ENCODE measurements at places on chromosomes 12 and 14.

DNA sequence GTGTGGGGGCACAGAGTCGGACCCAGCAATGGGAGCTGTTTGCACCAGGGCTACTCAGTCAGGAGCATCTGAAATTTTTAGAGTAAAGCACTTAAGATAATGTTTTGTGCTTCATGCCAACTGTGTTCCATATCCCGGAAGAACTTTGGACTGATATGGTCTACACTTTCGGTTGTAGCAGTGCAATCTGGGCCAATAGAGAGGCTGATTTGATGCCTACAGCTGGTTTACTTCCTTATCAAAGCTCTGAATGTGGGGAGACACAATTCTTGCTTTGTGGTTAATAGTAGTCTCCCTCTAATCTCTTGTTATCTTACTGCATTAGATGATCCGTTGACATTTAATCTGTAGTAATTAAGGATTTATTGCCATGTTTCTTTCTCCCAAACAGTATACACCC lies 7.8 kb upstream of the VDR start:
- DNase-seq = no peak

- DNase-seq = no peak
Measured at GRCh38 chr12:69684466-69684865, 14.6 kb downstream of the BEST3 start.

DNA sequence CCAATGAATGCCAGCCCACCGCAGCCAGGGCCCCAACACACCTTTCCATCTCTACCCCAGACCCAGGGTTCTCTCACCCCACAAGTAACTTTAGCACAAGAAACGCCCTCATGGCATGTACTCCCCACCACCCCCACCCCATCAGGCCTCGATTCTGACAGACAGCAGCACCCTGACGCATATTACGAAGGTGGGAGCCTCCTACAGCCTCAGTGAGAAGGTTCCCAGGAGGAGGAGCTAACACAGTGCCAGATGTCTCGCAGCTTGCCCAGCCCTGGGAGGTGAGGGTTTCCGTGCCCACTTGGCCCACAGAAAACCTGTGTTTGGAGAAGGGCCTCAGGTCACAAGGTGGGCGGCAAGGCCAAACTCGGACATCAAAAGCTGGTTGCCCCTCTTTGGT lies 32.4 kb downstream of the CCDC88C start:
- no peak for DNase-seq

- no peak for DNase-seq
Measured at GRCh38 chr12:53868511-53868986, 70.1 kb upstream of the HOXC13 start.

- no peak for DNase-seq
Measured at GRCh38 chr14:90332271-90332584, 487 bp upstream of the NRDE2 start.

DNA sequence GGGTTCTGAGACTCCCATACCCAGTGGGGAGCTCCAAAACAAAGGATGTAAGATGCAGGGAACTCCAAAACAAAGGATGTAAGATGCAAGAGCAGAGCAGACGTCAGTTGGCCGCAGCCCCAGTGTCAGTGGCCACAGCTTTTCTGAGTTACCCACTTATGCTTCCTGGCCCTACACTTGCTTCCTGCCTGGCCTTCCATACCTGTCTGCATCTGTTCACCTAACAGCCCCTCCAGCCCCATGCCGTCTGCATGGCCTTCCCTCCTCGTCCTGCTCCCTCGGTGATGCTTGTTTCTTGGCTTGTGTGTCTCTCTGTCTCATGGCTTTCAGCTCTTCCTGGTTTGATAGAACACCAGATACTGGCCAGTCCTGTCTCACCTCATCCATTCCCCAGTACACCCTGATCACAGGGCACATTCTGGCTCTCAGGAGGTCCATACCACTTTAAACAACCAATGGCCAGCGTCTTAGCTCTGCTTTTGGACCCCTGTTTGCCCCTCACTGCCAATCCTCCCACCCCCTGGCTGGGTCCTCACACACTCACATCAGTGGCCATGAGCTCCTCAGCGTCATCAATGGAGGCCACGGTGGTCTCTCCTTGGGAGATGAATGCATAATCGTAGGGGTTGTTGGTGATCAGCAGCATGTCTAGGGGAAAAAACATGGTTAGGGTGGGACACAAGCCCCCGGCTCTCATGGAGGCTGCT lies 5.3 kb downstream of the MYH7 start:
- DNase-seq = no peak

DNA sequence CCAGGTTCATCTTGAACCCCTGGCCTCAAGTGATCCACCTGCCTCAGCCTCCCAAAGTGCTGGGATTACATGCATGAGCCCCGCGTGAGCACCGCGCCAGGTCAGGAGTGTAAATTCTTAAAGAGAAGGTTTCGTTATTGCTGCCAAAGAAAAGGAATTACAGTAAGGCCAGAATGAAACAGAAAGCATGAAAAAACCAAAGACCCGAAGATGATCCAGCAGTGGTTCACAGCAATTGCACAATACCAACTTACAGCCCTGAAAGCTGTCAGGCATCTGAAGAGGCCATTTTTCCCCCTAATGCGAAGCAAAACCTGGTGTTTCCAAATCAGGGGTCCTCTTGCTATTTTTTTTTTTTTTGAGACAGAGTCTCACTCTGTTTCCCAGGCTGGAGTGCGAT lies 10.3 kb downstream of the RBM23 start:
- DNase-seq = no peak

GRCh38 chr12:89349814-89350213 lies 2.5 kb downstream of the DUSP6 start:
- DNase-seq = no peak

DNA sequence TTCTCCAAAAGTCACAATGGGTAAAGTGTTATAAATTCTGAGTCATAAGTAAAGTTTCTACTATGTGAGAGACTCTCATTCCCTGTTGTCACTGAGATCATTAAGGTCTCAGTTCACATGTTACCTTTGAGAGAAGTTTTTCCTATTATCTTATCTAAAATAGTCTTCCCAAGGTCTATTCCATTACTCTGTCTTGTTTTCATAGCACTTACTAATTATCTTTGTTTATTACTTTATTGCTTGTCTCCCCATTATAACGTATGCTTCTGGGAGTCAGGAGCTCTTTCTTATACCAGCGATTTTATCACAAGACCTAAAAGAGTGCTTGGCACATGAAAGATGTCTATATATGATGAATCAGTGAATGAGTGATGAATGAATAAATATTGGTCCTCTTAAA lies 1001.9 kb downstream of the DIO2 start:
- DNase-seq = no peak

- peak; percentile 66 for DNase-seq
Measured at GRCh38 chr12:104671409-104672095, 214.8 kb downstream of the CHST11 start.

DNA sequence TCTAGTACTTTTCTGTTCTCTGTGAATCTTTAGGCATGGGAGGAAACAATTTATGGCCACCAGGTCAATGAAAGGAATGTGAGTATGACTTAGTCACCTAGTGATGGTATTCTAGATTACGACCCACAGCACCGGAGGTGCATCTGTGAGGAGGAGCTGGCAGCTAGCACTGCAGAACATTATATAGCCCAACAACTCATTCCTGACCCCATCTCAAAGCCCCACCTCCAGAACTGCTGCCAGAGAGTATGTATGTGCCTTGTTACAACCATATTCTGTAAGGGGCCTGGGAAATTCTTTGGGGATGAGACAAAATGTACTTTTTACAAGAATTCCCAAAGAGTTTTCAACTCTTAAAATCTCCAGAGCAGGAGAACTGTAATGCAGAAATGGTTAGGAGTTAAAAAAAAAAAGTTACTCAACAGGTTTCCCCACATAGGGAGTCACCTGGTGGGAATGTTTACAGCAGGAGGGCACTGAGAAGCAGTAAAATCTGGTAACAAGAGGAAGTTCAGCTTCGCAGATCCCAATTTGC lies 34.9 kb upstream of the CERS5 start:
- DNase-seq = no peak

DNA sequence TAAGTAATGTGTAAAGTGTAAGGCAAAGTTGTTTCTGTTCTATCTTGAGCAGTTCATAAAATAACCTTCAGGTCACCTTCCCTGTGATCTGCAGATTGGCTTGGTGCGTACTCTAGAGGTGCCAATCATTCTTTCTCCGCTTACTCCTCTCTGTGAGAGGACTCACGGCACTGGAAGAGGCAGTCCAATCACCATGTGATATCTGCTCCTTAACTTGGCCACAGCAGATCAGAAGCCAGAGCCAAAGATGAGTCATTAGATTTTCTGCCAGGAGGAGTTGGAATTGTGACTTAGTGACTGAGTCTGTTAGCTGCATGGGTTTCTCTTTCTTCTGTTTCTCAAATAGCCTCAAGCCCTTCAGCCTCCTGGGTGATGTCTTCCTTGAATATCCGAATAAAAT lies 165.5 kb downstream of the SLC41A2 start:
- DNase-seq = no peak

- no peak for DNase-seq
Measured at GRCh38 chr14:92635031-92635430, 113.4 kb downstream of the LGMN start.

GRCh38 chr14:85273099-85273677 lies 256.8 kb upstream of the FLRT2 start:
- DNase-seq = no peak

GRCh38 chr12:107967170-107967569 lies 161.9 kb upstream of the WSCD2 start:
- DNase-seq = no peak

DNA sequence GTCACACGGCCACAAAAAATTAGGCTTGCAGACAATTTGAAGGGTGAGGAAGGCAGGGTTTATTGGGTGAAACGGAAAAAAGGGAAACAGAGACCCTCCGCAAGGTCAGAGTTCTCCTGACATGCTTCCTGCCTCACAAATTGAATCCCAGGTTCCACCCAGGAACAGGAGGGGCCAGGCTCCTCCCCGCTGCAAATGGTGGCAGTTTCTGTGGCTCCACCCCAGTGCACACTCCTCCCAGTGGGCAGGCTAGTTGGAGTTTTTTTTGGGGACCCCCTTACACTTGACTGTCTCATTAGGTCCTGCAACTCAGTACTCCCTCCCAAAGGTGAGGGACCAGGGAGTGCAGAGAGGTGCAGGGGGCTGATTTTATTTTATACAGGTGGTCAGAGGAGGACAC lies 39.4 kb upstream of the PPP1CC start:
- DNase-seq = no peak

- no peak for DNase-seq
Measured at GRCh38 chr14:104977008-104977680, 1.0 kb downstream of the AHNAK2 start.

- no peak for DNase-seq
Measured at GRCh38 chr14:74281069-74281468, 21.7 kb downstream of the ABCD4 start.

DNA sequence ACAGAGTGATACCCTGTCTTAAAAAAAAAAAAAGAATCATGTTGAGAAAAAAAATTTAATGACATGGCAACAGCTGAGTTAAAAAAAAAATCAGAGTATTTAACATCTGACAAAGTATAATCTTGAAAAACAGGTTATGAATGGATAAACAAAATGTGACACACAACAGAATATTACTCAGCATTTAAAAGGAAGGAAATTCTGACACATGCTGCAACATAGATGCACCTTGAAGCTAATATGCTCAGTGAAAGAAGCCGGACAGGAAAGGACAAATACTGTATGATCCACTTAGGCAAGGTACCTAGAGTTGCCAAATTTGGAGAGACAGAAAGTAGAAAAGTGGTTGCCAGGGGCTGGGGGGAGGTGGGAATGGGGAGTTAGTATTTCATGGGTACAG lies 19.4 kb upstream of the EIF2B2 start:
- no peak for DNase-seq

DNA sequence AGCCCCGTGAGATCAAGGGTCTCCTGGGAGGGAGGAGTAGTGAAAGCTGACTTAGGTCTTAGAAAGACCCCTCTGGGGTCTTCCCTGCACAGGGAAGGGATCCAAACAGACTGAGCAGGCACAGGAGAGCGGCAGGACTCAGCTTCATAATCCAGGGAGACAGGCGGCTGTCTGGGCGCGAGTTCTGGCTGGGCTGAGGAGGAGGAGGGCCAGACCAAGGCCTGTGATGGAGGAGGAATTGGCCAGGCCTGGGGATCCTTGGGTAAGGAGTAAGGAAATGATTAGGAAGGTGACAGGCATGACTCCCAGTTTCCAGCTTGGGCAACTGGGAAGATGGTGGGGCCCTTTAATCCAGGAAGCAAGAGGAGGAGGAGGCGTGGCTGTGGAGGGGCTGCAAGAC lies 93.1 kb downstream of the DICER1 start:
- DNase-seq = no peak

GRCh38 chr12:15534322-15534721 lies 212.0 kb downstream of the PTPRO start:
- no peak for DNase-seq

- no peak for DNase-seq
Measured at GRCh38 chr12:105481392-105482300, 151.2 kb downstream of the C12orf75 start.

DNA sequence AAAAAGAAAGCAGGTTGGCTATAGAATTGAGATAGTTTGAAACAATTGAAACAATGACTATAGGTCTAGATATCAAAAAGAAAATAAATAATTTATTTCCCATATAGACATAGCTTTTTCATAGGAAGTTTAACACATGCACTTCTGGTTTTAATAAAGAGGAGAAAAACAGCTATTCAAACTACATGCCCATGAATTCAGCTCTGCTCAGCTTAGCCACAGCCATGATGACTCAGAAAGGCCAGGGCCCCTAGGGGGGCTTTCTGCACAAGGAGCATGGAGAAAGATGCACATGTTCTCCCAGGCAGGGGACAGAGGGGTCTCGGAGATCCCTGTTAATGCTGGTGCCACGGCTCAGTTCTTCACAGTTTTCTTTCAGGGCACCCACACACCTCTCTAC lies 114.0 kb downstream of the GALC start:
- DNase-seq = no peak

DNA sequence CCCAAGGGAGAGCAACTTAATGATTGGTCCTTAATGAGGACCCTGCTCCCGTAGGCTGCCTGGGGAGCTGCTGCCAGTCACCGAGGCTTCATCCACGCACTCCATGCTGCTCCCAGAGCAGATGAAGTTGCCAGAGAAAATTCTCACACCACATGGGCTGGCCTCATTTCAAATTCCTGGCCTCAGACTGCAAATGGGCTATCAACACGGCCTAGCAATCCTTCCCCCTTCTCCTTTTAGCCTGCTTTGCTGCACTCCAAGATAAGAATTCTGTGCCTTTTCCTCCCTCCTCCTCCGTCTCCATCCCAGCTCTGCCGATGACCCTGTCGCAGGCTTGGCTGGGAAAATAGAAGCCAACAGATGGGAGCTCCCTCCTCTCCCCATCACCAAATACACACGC lies 10.8 kb upstream of the DGLUCY start:
- DNase-seq = no peak

DNA sequence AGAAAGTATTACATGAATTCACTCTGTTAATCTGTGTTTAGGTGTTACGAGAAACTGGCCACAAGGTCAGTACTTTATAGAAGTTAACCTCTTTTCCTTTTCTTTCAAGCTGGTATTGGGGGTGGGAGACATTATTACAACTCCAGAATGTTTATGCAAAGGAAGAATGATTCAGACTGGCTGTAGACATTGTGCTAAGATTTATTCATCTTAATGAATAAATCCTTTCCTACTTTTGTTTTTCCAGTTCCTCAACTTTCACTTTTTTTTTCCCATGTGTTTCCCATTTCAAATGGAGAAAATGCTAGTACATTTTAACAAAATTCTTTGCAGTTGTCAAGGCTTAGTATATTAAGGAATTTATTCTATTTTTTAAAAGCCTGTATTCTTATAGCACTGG lies 1.3 kb downstream of the OTOGL start:
- no peak for DNase-seq
